Activated T-cell treated with anti-CD3 and anti-CD28 coated beads, Interleukin-2, amount 50 U/mL, for 72 hours (primary cell): ENCODE measurements at places on chromosomes 5 and 9. TPM values are rescaled to one million over a fixed set of nuclear protein-coding genes. Genes with fewer than 3 reads are reported as not detected.

DNA sequence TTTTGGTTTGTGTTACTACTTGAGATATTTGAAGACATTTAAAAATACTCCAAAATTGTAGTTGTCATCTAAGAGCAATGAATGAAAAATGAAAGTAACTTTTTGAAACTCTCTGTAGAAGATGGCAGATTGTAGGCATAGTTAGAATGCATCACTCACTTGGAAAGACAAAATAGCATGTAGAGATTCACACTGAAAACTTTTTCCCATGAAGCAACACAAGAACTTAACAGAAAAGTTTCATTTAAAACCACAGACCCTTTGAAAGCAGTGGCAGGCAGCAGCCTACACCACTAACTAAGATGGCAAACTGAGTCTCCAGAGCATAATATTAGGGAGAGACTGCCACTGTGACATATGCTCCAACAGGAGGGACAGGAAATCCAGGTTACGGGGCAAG, 18.9 kb upstream of the FAM174A start:
- no peak overlapping the region for H3K27ac ChIP-seq
- H3K4me3 ChIP-seq, result no peak overlapping the region
- peaks cover 5% of the 10 kb centered on the region for H3K27me3 ChIP-seq
- peaks cover 5% of the 10 kb centered on the region for H3K36me3 ChIP-seq

DNA sequence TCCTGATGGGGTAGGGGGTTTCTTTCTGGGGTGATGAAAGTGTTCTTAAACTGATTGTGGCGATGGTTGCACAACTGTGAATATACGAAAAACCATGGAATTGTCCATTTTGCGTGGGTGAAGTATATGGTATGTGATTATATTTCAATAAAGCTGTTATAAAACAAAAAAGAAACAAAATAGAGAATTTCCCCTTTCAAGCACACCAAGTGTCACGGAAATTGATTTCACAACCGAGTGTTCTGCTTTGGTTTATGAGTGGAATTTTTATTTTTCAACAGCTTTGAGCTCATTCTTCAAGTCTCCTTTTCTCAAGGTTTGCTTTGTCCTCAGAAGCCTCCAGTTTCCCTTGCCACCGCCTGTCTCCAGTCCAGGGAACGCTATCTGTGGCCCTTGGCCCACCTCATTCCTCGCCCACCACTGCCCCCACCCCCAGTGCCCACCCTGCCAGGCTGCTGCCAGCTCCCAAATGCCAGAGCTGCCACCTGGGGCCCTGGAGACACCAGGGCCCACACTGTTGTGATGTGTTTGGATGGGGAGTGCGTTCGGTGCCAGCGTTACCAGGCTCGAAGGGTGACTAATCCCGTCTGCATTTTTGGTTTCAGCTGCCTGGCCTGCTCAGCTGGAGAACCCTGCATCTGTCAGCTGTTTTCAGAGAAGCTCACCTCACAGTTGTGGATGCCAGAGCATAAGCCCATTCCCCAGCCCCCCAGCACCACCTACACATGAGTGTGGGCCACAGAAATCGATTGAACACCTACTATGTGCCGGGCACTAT, 30.4 kb downstream of the DUSP1 start:
- H3K36me3 ChIP-seq, result no peaks in the 10 kb centered on the region
- no peaks in the 10 kb centered on the region for H3K27me3 ChIP-seq
- no peak for DNase-seq
- H3K4me1 ChIP-seq, result no peaks in the 10 kb centered on the region
- H3K27ac ChIP-seq, result no peak overlapping the region

DNA sequence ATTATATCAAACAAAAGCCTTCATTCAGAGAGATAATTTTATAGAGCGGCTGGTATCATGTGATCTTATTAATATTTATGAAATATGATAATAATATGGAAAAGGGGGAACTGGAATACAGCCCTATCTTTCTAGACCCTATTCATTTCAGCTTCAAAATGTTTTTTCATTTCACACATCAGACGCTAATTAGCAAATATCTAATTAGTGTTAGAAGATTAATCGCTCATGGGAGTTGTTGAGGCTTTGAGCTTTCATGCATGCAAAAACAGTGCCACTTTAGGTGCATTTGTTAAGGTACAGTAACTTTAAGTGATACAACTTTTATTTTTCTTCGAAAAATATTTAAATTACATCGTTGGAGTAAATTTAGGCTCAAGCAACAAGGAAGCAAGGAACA, 751.7 kb upstream of the WWC1 start:
- H3K27me3 ChIP-seq, result no peaks in the 10 kb centered on the region
- DNase-seq, result no peak
- no peak overlapping the region for H3K27ac ChIP-seq

DNA sequence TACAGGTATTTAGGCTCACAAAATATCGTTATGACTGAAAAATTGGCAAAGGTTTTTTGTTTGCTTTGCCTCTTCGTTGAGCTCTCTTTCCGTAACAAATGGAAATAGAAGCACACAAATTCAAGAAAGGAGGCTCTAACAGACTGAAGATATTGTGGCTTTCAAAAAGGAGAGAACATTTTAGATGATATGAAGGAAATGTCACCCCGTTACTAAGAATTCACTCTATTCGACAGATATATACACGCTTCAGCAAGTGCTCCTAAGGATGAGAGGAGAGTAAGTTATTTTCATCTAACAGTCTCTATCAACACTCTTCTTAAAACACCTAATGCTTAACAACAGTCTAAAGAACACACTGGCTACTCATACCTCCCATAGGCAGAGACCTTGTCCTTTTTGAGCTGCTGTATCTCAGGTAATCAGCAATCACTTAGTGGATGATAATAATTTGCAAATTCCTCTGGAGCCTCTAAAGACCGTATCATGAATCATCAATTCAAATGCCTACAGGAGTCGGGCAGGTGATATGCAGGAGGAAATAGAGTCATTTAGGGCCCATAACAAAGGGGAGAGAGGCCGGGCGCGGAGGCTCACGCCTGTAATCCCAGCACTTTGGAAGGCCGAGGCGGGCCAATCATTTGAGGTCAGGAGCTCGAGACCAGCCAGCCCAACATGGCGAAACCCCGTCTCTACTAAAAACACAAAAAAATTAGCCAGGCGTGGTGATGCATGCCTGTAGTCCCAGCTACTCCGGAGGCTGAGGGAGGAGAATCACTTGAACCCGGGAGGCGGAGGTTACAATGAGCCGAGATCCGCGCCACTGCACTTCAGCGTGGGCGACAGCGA, 1.4 kb upstream of the HSDL2 start:
- no peaks in the 10 kb centered on the region for H3K27me3 ChIP-seq
- H3K36me3 ChIP-seq, result peaks cover 6% of the 10 kb centered on the region
- peaks cover 54% of the 10 kb centered on the region for H3K4me1 ChIP-seq
- H3K27ac ChIP-seq, result peak overlapping the region; percentile 100
- H3K4me3 ChIP-seq, result peak overlapping the region; percentile 99
- peak; percentile 37 for DNase-seq

GRXCR2 gene
- not detected for total RNA-seq

DNA sequence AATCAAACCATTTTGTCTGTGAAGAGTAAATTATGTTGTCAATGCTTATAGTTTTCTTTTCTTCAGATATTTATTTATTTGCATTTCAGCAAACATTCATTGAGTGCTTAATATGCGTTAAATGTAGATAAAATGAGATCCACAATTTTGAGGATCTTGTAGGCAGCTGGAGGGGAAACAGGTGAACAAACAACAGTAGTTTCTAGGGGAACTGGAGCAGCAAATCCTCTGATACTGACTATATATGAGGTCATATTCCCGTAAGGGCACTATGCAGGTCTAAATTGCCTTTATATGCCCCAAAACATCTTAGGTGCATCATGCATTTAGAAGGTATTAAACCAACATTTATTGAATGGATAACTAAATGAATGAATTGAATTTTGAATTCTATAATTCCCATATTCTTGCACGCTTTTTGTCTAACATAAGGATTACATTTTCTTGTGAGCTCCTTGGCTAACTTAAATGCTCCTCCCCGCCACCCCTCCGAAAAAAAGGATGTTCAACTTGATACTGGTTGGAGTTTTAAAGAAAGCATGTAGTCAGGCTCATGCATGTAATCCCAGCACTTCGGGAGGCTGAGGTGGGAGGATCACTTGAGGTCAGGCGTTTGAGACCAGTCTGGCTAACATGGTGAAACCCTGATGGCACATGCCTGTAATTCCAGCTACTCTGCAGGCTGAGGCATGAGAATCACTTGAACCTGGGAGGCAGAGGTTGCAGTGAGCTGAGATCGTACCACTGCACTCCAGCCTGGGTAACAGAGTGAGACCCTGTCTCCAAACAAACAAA, 299.8 kb downstream of the TMEM38B start:
- H3K4me3 ChIP-seq, result no peak overlapping the region
- no peak overlapping the region for H3K27ac ChIP-seq
- H3K36me3 ChIP-seq, result no peaks in the 10 kb centered on the region
- H3K27me3 ChIP-seq, result no peaks in the 10 kb centered on the region

ECSCR gene
- 1.2 TPM for total RNA-seq

GRCh38 chr5:84119252-84119651, 265.4 kb downstream of the EDIL3 start:
- H3K4me1 ChIP-seq, result no peaks in the 10 kb centered on the region
- no peaks in the 10 kb centered on the region for H3K27me3 ChIP-seq
- DNase-seq, result no peak
- no peak overlapping the region for H3K4me3 ChIP-seq
- H3K27ac ChIP-seq, result no peak overlapping the region

NELFB gene
- total RNA-seq, result 53.1 TPM

- H3K4me3 ChIP-seq, result no peak overlapping the region
- H3K4me1 ChIP-seq, result no peaks in the 10 kb centered on the region
- no peaks in the 10 kb centered on the region for H3K36me3 ChIP-seq
- no peak overlapping the region for H3K27ac ChIP-seq
- no peaks in the 10 kb centered on the region for H3K27me3 ChIP-seq
Measured at GRCh38 chr5:114330916-114331531, 30.8 kb upstream of the KCNN2 start.

INSL6 gene
- not detected for total RNA-seq

DNA sequence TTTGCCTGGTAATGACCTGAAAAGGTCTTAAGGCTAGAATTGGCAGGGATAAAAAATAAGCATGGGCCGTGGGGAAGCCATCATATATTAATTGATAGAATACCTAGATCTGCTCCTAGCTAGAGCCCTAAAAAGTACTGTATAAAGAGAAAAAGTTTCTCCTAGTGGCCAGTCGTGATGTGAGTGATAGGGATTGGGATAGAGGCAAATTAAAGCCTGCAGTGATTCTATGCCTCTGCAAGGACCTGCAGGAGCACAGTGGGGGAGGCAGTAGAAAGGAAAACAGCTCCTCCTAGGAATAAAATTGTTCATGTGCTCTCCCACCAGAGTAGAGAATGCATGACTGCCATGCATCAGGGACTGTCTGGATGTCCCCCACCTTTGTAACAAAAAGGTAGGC, 56.2 kb upstream of the FTMT start:
- H3K27ac ChIP-seq, result no peak overlapping the region
- H3K36me3 ChIP-seq, result no peaks in the 10 kb centered on the region
- DNase-seq, result no peak
- no peak overlapping the region for H3K4me3 ChIP-seq
- no peaks in the 10 kb centered on the region for H3K27me3 ChIP-seq

DNA sequence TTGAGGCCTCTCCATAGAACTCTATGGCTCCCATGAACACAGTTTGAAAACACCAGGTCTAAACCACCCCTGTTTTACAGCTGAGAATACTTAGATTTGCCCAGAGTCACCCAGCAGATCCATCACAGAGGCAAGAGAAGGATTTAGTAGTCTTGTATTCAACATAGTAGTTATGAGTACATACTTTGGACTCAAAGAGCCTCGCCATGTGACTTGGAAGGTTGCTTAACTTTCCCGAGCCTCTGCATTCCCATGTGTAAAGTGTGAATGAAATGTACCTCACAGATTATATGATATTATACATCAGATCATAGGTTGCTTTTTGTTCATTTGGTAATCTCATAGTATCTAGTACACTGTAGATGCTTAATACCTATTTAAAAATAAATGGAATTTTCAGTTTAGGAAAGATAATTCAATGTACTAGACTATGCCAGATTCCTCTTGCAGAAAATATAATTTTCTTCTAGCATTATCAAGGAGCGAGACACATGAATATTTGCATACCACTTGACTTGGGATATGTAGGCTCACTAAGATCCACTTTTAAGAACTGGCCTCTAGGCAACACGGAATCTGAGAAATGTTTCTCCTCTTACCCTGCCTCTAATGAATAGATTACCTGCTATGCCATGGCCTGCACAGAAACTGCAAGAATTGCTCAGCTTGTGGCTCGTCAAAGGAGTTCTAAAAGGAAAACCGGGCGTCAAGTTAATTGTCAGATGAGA, 18.6 kb downstream of the TDRD7 start:
- peaks cover 5% of the 10 kb centered on the region for H3K36me3 ChIP-seq
- no peaks in the 10 kb centered on the region for H3K4me1 ChIP-seq
- no peaks in the 10 kb centered on the region for H3K27me3 ChIP-seq
- DNase-seq, result no peak

DNA sequence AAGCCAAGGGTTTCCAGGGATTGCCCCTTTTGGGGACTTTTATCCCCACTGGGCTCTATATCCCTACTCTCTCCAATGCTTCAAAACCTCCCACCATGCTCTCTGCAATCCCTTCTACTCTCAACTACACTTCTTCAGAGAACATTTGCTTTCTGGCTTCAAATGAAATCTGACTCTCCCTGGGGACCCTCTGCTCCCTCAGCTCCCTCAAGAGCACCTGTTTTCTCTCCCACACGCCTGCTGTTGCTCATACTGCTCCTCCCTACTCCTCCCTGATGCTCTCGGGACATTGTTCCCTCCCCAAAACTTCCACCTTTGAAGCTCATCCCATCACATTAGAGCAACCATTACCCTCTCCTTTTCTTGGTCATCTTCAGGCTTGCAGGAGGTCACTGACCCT, 344.9 kb downstream of the CDK5RAP2 start:
- no peaks in the 10 kb centered on the region for H3K36me3 ChIP-seq
- H3K27ac ChIP-seq, result no peak overlapping the region
- H3K27me3 ChIP-seq, result no peaks in the 10 kb centered on the region
- no peak for DNase-seq
- no peaks in the 10 kb centered on the region for H3K4me1 ChIP-seq

GRCh38 chr5:53355931-53356330, 124.5 kb upstream of the FST start:
- DNase-seq, result no peak
- peaks cover 10% of the 10 kb centered on the region for H3K27me3 ChIP-seq
- no peaks in the 10 kb centered on the region for H3K4me1 ChIP-seq
- H3K4me3 ChIP-seq, result no peak overlapping the region

DNA sequence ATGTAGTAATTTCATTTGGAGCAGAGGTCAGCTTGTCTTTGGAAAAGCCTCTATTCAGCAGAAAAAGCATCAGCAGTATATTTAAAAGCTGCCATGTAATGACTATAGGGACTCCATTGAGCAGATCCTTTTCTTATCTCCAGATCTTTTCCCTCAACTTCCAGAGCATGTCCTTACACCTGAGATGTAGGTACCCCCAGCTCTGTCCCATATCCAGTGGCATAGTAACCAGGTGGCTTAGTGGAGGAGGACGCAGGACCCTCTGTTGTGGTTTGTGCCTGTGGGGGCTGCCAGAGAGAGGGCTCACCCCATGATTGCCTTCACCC, 61.5 kb downstream of the RCL1 start:
- no peak overlapping the region for H3K27ac ChIP-seq
- H3K4me3 ChIP-seq, result no peak overlapping the region
- no peaks in the 10 kb centered on the region for H3K27me3 ChIP-seq

DNA sequence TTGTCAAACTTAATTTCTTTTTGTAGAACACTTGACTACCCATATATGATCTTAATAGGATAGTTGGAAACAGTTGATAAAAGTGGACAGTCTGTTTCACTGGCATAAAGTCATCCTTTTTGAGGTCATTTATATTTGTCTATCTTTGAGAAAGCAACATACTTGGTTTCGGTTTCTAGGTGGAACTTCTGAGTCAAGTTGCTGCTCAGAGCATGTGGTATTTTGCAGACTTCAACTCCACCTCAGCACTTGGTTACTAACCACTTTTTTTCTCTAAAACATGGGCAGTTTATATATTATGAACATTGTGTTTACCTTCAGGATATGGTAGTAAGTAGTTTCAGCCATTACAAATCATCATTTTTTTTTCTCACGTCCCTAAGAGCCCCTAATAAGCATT, 1749.0 kb upstream of the C9orf72 start:
- no peaks in the 10 kb centered on the region for H3K36me3 ChIP-seq
- no peaks in the 10 kb centered on the region for H3K4me1 ChIP-seq
